ENCODE measurements at places on chromosomes 7 and 10.

DNA sequence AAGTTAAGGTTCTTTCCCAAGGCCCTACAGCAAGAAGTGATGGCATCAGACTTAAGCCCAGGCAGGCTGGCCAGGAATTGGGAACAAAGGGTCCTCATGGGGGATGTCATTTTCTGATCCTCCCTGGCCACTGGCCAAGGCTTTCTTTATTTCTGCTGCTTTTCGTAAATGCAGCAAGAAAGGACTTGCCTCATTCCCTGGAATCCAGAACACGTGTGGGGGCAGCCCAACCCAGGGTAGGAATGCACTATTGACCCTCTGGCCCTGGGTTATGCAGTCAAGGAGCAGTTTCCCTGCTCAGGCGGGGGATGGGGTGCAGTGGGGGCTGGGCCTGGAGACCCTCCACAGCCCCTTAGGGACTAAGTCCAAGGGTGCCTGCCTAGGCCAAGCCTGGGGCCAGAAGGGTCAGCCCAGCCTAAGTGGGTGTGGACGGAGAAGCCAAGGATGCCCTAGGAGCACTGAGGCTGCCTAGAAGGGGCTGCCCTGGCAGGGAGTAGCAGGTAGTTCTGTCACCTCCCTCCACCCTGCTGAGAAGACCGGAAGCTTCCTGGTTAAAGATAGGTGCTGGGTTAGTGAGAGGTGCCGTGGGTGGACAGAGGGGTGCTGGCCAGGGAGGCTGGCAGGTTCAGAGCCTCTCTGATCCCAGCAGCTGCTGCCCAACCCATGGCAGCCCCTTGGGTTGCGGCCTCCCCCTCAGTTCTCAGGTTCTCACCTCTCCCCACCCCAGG is 179.2 kb downstream of the SH3PXD2A start:
- DNase-seq, result no peak

GRCh38 chr10:88437411-88437810 is 145.7 kb downstream of the RNLS start:
- DNase-seq, result no peak

GRCh38 chr10:14560274-14560673 is 214.4 kb downstream of the FAM107B start:
- peak; percentile 56 for DNase-seq

DNA sequence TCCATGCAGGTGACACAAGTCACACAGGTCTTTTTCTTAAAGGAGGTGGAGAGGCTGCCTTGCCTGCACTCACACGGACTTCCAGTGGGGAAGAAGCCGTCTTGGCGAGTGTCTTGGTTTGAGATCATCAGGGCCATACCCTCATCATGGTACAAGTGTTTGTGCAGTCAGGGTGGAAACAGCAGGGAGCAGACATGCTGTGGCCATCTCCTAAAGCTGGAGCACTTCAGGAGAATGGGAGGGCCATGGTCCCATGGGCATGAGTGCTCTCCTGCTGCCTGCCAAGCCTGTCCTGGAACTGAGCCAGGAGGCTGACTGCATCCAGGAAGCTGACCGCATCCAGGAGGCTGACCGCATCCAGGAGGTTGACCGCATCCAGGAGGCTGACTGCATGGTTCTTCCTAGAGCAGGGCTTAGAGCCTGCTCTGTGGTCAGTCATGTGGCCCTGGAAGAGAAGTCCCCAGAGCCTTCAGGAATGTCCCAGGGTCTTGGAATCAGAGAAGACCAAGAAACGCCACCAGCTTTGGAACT is 98.4 kb downstream of the ADARB2 start:
- DNase-seq, result no peak

DNA sequence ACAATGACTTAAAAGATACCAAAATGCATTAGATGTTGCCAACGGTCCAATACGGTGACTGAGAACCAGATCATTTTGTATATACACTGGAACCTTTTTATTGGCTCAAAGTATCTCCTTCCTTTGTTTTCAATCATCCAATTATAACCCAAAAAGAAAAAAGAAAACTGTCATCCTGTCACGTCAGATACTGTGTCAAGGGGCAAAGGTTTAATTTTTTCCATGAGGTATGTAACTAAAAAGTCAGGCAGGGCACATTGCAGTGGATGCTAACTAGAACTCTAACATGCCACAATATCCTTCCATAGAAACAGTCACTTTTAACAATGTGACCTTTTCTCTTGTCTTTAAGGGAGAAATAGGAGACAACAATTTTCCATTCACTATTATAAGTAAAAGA is 267.6 kb upstream of the NEBL start:
- DNase-seq, result no peak

- DNase-seq, result peak; percentile 34
Observed at GRCh38 chr7:158407581-158408317, 179.9 kb downstream of the PTPRN2 start.

GRCh38 chr10:21403256-21404015 is 122.0 kb downstream of the SKIDA1 start:
- no peak for DNase-seq

DNA sequence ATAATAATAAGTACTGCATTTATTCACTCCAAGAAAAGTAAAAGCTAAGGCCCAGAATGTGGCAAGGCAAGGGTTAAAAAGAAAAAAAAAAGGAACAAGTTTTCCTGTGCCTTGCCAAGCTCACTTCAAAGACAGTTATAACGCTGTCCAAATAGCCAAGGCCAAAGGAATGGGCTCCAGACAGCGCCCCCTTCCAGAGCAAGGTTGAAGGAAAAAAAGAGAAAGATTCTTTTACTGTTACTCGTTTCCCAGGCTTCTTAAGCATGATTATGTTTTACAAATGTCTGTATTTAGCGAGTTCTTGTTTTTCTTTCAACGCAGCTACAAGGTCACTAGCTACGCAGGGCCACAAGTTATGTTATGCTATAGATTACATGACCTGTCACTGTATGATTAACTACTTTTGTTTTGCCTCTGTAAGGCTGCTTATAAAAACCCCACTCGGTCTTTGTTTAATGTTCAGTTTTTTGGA is 9.1 kb upstream of the EIF4H start:
- no peak for DNase-seq

DNA sequence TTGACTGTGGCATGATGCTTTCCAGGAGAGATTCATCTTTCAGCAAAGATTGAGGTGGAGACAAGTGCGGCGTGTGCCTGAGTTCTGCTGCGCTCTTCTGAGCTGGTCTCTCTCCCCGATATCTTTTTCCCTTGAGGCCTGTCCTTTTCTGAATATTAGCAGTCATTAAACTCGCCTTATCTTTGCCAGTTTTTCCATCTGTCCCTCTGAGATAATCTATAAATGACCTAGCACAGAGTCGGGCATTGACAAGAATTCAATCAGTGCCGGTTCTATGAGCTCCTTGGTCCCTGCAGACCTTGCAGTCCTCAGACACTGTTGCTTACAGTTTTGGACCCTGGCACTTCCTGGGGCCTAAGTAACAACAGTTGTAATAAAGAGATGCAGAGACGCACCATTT is 89.7 kb upstream of the IKZF1 start:
- no peak for DNase-seq

DNA sequence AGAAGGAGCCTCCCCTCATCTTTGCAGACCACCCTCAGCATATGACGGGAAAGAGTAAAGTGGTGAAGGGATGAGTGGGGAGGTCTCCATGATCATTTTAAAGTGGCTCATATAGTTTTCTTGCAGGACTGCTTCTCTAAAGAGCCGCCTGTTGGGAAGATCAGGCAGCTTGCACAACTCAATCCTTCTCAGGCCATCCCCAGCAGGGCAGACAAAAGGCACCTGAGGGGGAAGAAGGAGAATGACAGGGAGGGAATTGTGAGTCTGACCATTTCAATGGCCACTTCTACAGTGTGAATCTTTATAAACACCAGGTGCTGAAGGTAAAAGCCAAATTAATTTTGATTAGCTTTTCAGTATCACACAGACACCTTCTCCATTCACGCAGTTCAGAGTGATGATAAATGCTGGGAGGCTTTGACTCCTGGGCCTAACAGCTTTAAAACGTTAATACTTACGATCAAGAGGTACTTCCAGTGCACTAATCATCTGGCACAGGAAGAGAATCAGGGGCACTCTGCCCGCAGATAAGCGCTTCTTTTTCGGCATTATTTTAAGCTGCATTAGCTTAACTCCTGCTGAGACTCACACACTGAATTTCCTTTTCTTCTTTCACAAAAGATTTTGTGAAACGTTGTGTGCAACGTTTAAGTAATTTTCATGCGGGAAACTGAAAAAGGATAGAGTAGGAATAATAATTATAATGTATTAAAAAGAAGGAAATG is 109.5 kb upstream of the LAMB4 start:
- no peak for DNase-seq

GRCh38 chr10:22980822-22981221 is 53.0 kb downstream of the ARMC3 start:
- no peak for DNase-seq

Measured in astrocyte of the spinal cord (primary cell).